Left ventricle myocardium inferior (tissue), 1 donor: ENCODE measurements at places on chromosomes 11 and 22.
A peak's percentile ranks its signal among the peaks of the same experiment; 100 is the strongest.

DNA sequence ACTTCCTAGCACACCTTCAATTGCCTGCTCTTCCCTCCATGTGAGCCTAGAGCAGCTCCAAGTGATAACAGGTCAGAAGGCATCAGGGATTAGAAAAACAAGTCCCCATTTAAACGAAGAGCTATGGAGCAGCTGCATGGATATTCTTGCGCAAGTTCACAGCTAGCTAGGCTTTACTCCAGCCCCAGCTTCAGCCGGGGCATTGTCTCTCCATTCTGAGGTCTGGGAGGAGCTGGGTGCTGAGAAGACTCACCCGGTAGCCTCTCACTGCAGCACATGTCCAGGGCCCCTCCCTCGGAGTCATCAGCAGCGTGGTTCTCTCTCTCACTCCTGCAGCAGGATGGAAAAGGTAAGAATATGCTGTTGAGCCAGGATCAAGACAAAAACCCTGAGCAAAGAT is 26.0 kb downstream of the PTPN5 start:
- DNase-seq = no peak

DNA sequence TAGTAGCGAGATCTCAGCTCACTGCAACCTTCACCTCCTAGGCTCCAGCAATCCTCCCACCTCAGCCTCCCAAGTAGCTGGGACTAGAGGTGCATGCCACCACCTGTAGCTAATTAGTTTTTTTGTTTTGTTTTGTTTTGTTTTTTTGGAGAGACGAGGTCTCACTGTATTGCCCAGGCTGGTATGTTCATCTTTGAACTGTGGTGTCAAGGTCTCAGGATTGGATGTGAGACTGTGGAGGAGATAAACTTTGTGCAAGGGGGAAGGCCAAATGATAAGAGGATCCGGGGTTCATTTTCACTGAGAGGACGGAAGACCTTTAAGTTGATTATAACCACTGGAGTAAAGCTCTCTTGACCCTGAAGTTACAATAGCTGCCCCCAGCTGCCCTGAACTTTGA is 8.9 kb downstream of the SEC14L2 start:
- no peak for DNase-seq

GRCh38 chr11:130208241-130209127 is 48.9 kb downstream of the ST14 start:
- no peak for DNase-seq

DNA sequence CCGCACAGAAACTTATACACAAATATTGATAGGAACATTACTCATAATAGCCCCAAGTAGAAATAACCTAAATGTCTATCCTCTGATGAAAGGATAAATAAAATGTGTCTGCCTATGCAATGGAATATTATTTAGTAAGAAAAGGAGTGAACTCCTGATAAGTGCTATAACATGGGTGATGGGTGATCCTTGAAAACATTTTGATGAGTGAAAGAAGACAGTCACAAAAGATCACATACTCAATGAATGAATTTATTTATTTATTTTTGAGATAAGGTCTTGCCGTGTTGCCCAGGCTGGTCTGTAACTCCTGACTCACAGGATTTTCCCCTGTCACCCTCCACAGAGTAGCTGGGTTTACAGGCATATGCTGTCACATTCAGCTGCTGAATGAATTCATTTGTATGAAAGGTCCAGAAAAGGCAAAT is 17.3 kb downstream of the RNF121 start:
- DNase-seq = no peak

DNA sequence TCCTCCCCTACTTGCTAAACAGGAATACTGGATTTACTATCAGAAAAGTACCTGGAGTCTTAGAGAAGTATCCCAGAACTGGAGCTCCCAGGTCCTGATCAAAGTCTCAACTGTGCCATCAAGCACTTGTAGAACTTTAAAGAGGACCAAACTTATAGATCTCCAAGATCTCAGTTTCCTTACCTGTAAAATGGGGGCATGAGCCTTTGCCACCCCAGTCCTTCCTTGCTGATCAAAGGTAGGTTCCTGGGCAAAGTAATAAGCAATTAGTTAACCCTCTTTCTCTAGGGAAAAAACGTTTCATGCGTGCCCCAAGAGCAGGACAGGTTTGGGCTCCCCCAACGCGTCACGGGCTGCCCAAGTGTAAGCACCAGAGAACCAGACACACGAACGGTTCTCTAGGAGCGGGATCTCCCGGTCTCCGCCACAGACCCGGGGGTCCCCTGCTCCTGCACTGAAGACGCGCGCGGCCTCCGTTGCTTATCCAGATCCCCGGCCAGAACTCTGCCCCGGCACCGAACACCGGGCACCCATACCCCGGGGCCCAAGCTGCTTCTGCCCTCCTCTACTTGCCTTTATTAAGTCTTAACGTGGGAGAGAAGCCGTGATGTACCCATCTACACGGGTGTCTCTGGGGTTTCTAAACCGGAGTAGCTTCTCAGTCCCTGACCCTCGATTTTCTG is 505 bp downstream of the ZNF214 start:
- peak; percentile 25 for DNase-seq

DNA sequence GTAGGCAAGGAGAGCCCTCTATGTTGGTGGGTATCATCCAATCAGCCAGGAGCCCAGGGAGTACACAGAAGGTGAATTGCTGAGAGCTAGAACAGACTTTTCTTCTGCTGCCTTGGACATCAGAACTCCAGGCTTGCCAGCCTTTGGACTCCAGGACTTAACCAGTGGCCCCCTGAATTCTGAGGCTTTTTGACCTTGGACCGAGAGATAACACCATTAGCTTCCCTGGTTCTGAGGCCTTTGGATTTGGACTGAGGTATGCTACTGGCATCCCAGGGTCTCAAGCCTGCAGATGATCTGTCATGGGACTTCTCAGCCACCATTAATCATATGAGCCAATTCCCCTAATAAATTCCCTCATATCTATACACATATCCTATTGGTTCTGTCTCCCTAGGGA is 21.5 kb downstream of the TCF20 start:
- DNase-seq = no peak

DNA sequence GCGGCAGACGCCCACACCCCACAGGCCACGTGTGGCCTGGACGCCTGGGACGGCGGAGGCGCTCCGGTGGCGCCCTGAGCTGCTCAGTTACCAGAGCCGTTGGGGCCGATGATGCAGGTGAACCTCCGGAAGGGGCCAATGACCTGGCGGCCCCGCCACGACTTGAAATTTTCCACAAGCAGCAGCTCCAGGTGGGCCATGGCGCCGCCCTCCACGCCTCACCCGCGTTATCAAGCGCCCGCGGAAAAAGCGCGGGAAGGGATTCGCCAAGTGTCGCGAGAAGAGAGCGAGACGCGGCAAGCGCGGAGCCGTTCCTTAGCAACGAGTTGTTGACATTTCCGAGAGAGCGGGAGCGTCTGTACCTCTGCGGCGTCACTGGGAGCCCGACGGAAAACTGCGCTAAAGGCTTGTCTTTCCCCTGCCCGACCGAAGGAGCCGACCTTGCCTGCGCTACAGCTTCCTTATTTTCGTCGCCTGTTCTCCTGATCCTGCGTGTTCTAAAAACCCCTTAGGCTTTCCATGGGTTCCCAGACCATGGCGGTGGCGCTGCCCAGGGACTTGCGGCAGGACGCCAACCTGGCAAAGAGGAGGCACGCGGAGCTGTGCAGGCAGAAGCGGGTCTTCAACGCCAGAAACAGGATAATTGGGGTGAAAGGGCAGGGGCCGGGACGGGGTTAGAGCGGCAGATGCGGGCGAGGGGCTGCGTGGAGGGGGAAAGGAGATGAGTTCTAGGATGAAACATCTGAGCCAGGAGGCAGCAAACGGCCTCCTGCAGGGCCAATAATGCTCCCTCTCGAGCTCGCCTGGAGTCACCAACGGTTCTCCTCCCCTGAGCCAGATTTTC is at the start of the genes RIBC2 and SMC1B:
TSS of gene RIBC2 (plus strand) at position 326 of the 844 bp plus-strand sequence. CDS start at position 520, 194 bp downstream.
TSS of gene SMC1B (minus strand) at position 232 of the 844 bp plus-strand sequence. CDS start at position 200, 32 bp downstream.
- DNase-seq = peak; percentile 75

- peak; percentile 70 for DNase-seq
These were observed at the start of gene SCN3B for GRCh38 chr11:123654566-123655081. TSS of gene SCN3B (minus strand) at chr11:123654624. CDS start at chr11:123653801, 823 bp downstream.

DNA sequence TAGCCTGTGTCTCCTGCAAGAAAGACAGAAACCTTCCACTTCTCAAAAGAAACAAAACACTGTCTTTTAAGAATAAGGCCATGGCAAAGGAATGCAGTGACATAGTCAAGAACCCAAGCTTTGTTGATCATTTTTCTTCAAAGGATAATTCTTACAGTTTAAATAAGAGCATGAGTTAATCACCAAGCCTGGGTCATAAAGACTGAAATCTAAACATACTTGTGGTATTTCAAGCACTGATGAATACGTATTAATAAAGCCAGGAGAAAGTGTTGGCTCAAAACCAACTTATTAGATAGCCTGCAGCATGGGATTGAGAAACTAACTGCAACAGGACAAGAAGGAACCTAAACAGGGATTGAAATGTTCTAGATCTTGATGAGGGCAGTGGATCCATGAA is 143.3 kb upstream of the MTNR1B start:
- no peak for DNase-seq

- no peak for DNase-seq
These were observed 12.1 kb upstream of the ARHGAP8 start for GRCh38 chr22:44740307-44740706.

DNA sequence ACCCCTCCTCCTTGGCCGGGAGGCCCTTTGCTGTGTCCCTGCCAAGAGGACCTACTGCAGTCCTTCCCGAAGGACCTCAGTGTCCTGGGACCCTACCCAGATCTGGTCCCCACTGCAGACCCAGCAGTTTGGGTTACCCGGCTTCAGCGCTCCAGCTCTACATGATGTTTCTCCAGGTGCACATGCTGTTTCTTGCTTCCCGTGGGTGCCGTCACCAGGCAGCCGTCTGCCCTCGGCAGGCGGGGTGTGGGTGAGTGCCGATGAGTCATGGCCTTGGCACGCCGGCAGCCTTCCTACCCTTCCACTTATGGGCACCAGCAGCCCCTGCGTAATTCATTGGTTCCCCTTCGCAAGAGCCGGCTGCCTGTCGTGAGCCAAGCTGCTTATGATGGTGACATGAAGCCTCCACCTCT is 101.8 kb downstream of the BCR start:
- peak; percentile 45 for DNase-seq

DNA sequence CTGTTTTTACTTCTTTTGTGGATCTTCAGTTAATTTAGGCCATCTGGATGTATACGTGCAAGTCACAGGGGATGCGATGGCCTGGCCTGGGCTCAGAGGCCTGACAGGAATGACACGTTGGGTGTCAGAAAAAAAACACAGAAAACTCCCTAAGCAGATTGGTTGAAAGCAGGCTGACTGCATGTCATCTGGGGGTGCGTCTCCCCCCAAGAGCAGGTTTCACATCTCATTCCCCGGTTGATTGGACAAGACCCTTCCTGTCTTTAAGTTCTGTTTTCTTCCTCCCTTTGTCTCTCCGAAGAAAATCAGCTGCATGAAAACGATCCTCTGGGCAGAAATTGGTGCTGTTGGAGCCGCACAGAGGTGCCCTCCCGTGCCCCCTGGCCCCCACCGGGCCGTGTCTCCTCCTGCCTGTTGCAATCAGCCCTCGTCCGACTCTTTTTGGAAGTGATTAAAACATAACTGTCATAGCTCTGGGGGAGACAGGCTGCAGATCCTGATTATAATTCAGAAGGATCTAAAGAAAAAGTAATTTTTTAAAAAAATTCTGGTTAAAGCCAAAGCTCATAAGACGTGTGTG is 71.8 kb upstream of the PARVG start:
- DNase-seq = no peak

DNA sequence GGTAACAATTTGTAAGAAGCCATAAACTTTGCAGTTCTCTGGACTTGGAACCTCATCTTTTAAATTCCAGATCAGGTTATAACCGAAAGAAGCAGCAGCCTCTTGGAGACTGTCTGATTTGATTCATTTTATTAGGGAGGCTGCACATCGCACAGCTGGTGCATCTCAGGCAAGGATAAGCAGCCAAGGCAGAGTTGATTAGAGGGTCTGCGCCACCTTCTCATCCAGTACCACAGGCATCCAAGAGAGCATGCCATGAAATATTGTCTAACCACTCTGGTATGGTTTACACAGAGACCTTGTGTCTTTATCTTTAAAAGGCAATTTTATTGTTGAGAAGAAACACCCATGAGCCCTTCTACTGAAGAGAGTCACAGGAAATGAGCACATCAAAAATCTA is 16.2 kb upstream of the CWF19L2 start:
- no peak for DNase-seq

- DNase-seq = no peak
These were observed 755.8 kb downstream of the NTM start for GRCh38 chr11:132125988-132126871.

- no peak for DNase-seq
These were observed 106.3 kb upstream of the TEAD1 start for GRCh38 chr11:12567746-12568460.

- DNase-seq = no peak
These were observed 781 bp downstream of the ANO9 start for GRCh38 chr11:441043-441417.

GRCh38 chr11:96367342-96367741 is 22.4 kb downstream of the CCDC82 start:
- no peak for DNase-seq

DNA sequence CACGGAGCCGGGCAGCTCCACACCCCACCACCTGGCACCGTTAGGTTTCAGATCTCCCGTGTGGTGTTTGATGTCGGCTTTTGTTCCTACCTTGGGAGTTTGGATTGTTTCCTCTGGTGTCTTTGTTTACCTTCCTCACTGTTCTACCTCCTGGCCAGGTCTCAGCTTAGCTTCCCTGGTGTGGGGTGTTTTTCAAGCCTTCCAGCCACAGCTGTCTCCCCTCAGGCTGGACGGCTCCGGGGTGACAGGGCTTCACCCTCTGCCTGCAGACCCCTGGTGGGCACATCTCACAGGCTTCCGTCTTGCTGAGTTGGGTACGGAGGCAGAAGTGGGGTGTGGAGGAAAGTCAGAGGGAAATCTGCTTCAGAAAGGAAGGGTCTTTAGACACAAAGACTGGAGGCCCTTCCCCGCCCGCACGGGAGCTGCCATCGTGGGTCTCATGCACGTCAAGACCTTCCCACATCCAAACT is 59.6 kb upstream of the EMID1 start:
- no peak for DNase-seq

DNA sequence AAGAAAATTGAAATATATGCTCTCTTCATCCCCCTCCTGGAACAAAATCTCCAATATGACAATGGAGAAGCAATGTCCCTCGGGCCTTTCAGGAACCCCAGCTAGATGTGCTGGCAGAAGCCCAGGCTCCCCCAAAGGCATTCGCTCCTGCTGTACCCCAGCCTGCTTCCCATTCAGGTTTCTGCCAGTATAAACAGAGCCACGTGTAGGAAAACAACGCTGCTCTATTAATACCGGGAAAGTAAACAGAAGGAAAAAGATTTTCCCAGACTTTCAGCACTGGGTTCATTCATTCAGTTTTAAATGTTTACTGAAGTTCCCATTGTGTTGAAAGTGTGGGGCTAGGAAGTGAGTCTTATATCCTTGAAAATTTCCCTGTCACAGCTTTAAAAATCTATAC is 147.1 kb downstream of the CADM1 start:
- no peak for DNase-seq
